ENCODE measurements at places on chromosomes 11 and 22.

DNA sequence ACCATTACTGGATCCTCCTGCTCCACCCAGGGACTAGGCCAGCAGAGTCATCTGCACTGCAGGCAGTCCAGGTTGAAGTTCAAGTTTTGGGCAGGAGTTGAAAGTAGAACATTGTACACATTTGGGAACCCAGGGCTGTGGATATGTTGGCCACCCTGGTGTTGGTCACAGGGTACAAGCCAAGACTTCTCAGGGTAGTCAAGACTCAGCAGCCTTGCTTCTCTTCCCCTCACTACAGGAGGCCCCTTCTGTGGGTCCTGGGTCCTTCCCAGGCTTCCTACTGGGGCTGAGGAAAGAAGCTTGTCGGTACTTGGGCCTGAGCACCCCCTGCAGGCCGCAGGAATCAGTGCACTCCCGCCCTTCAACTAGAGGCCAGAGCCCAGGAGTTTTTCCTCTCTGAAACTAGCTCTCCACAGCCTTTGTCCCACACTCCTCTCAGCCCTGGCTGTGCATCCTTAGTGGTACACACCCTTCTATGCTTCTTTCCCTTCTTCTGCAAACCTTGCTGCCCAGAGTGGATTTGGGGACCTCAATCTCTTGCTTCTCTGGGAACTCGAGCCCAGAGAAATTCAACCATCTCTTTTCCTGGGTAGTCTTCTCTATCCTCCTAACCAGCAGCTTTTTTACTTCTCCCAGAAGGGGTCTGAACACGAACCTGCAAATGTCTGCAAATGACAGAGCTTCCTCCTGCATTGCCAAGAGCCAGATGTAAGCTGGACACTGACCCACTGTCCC lies 2.6 kb upstream of the HPX start:
- peak; percentile 25 for DNase-seq

GRCh38 chr11:5368502-5369043 lies 15.0 kb upstream of the OR51M1 start:
- no peak for DNase-seq

DNA sequence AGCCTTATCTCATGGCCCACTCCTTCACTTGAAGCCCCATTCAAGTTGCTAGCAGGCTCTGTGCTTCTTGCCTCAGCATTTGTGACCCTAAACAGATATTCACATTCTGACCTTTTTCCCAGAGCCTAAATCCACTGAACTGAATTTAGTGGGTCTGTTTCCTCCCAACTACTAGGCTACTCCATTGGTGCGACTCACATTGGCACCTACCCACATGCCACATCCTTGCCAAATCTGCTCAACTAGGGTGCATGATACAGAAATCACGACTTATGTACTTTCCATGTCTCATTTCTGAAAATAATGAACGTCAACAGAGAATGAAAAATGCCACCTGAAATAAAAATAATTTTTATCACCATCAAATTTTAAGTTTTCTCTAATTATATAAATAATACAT lies 8.4 kb upstream of the MMP12 start:
- DNase-seq, result no peak

GRCh38 chr11:132402071-132402684 lies 1031.8 kb downstream of the NTM start:
- no peak for DNase-seq

DNA sequence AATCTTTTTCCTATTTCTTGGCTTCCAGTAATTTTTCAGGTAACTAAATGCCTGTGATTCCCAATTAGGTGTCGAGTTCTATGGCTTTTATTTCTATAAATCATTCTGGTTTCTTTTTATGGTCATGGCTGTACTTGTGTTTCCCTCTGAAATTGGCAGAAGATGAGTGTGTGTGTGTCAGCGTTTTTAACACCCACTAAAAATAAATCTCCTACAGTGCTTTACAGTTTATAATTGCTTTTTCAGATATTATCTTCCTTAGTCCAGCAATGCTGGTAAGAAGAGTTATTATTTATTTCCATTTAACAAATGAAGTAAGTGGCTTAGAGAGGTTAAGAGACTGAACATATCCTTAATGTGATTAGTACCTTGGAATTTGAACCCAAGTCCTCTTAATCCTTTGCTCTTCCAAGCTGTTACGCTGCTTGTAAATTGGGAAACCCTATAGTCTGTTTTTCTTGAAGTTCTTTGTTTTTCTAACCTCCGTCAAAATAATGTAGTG lies 125.2 kb downstream of the TEAD1 start:
- DNase-seq, result no peak

DNA sequence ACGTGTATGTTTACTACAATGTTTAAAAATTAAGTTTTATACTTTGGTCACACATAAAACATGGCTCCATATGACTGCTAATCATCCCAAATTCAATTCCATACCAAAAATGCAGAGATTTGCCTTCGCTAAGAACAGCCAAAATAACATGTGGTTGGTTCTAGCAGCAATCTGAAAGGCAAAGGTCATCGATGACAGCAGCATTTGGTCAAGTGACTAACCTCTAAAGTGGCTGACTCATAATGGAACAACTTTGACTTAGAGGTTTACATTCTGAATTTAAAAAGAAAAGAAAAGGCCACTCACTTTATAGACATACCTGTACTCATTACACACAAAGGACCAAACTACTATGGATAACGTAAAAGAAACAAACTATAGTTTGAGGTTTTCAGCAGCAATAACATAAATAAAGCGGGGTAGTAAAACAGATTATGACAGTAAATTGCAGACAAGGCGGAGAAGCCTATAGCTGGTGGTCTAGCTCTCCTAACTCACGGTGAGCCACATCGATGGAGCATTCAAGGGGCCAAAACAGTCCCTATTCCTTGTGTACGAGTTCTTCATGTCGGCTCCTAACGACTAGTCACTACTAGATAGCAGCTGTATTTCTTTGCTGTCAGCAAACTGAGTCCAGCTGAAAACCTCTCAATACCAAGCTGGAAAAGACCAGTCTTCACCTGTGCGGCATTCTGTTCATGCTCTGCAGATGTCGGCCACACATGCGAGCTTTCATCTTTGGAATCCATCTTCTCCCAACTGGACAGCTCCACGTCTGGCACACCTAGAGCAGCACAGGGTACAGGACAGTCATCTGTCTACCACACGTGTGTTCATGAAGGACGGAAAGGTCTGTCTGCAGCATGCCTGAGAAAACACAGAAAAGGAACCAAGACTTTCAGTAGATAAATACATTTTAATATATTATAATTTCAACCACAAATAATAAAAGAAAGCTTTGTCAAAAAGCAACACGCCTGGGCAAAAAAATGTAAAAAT lies 42.1 kb downstream of the PRDM10 start:
- no peak for DNase-seq

DNA sequence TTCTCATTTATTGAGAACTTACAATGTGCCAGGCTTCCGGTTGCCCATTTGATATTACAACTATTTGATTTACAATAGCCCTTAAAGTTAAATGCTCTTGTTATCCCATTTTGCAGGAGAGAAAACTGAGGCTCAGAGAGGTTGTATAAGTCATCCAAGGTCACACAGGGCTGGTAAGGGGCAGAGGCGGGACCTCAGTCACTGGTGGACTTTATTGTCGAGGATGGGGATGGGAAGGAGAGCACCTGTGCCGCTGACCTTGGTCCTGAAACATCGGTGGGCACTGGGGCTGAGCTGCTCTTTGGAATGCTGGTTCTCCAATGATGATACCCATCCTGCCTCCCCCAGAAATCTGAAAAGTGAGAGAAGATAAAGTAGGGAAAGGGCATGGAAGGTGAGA lies 265.4 kb downstream of the MIAT start:
- DNase-seq, result no peak

DNA sequence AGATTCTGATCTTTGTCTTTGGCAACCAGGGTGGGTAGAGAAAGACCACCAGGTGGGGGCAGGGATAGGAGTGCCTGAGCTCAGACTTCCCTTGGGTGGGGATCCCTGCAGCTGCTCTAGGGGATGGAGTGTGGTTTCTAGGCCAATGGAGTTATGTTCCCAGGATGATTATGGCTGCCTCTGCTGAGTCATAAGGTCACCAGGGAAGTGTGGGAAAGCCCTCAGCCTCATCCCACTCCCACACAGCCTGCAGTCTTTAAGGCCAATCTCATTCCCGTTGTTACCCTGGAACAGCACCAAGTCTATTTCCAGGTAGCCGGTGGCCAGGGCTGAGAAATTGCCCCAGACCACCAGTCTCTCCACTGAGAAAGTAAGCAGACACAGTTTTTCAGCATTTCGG lies 2269.3 kb upstream of the RAG2 start:
- no peak for DNase-seq

DNA sequence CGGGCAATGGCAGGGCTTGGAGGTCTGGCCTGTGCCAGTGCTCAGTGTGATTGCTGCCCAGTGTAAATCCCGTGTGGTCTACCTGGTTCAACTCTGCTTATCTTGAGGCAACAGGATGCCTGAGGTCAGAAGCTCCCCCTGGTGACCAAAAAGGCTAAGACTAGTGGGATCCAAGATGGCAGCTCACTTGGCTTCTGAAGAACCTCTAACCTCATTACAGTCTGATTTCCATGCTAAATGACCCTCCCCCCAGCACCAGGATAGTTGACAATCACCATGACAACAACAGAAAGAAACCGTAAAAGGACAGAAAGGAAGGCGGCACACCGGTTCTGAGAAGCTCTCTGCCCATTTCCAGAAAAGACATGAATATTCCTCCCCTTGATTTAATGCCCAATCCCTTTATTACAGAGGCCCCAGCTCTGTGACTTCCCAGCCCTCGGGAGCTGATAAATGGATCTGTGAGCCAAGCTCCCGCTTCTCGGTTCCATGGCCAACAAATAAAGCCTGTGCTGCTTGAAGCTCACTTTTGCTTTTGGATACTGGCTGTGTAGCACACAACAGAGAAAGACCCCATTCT lies 398.4 kb downstream of the CTTN start:
- DNase-seq, result no peak

- no peak for DNase-seq
Observed at GRCh38 chr11:88252208-88252607, 77.0 kb upstream of the RAB38 start.

DNA sequence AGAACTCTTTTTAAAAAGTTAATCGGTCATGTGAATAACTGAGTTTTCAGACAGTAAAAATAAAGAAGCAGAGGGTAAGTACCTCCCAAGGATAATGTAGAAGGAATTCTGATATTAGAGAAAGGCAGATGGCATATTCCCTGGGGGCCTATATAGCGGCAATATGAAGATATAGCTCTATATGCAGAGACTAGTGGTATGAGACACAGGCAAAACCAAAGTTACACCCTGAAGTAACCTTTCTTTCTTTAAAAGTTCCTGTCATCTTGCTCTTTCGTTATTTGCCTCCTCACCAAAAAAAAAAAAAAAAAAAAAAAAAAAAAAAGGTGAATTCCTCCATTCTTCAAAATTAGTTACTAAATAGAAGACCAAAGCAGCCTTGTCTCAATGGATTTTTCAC lies 76.2 kb upstream of the ARHGAP32 start:
- no peak for DNase-seq

- no peak for DNase-seq
Observed at GRCh38 chr11:20639688-20640087, 29.7 kb upstream of the NELL1 start.

DNA sequence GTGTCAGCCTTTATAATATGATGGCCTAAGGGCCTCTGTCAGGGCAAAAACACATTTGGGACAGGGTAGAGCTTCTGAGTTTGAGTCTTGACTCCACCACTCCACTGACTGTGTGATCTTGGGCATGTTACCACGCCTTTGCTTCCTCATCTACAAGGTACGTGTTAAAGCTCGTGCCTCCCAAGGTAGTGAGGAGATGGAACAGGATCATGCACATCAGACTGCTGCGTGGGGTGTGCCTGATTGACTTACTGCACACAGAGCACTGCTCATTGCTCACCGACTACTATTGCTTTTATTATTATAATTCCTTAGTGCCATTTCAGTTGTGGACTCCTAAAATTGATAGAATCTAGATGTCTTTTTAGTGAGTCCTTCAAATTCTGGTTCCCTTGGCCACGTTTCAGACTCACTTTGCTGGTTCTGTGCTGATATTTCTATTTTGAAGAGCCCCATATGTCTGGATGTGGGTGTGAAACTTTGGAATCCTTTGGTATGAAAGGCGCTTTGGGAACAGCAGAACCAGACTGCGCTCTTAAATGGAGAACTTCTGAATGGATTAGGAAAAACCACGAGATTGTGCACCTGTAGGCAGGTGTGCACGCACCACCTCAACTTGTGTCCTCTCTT lies 44.1 kb upstream of the RAB1B start:
- DNase-seq, result no peak

GRCh38 chr11:92687724-92688123 lies 281.7 kb upstream of the MTNR1B start:
- no peak for DNase-seq

- no peak for DNase-seq
Observed at GRCh38 chr11:64544616-64545296, 46.3 kb upstream of the SLC22A12 start.

DNA sequence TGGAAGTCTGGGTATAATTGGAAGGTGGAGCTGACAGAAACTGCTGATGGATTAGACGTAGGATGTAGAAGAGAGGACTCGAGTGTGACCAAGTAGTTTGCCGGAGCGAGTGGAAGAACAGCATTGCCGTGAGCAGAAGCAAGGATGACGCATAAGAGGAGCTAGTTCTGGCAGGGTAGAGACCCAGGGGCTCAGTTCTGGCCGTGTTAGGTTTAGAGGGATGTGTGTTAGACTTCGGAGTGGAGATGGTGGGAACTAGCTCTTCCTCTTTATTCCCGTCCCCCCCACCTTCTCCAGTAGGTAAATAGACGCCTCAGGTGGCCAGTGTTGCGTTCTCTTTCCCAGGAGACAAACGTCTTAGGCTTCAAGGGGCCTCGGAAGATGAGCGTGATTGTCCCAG lies 19.1 kb downstream of the TUB start:
- DNase-seq, result no peak

DNA sequence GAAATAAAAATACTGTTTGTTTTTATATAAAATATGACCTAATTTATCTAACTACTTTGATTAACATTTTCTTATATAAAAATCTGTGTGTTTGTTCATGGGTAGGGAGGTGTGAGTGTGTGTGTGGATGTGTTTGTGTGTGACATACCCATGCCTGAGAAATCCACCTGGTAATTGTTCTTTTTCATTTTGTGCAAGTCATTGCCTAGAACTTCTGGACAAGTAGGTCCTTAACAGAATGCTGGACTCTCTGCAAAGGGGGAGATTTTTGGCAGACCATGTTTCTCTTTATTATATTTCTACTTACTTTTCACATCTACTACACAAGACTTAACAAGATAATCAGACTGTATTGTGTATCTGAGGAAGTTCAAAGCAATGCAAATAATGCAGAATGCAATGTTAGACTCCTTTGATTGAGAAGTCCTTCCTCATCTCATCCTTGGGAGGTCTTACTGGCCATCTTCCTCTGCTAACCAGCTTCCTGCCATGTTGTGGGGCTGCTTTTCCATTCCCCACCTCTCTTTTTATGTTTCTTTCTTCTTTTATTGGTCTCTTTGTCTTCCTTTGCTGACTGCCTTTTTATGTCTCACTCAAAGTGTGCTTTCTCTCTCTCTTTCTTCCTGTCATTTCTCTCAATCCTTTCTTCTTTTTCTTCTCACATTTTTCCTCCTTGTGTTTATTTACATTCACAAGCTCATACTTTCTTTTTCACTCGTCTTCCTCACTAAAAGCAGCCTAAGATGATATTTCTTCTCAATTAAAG lies 1017.0 kb upstream of the CNTN5 start:
- DNase-seq, result no peak

- DNase-seq, result no peak
Observed at GRCh38 chr22:17370026-17370765, 936 bp downstream of the CECR2 start.

- no peak for DNase-seq
Observed at GRCh38 chr22:46055911-46056545, 79.1 kb upstream of the WNT7B start.

- DNase-seq, result no peak
Observed at GRCh38 chr11:12066056-12066798, 44.2 kb upstream of the MICAL2 start.

All from activated effector memory CD4-positive, alpha-beta T cell treated with Interleukin-2 at 50 U/mL for 16 hours (primary cell).